Placental epithelial cell (primary cell): ENCODE measurements at places on chromosomes 1 and 21. TPM values are rescaled to one million over a fixed set of nuclear protein-coding genes. Genes with fewer than 3 reads are reported as not detected.

Gene DCST1
- 0.22 TPM in 1 of 2 replicates, not detected in the other for total RNA-seq

Gene KPRP
- total RNA-seq: not detected in 2 replicates

Gene METTL25B
- total RNA-seq: 14.5 and 20.4 TPM in 2 replicates

Gene ZMYND12
- total RNA-seq: 1.8 and 6.3 TPM in 2 replicates

Gene KAZN
- 11.8 and 14.7 TPM in 2 replicates for total RNA-seq

Gene LRRC40
- total RNA-seq: 12.6 and 14.3 TPM in 2 replicates

Gene CD53
- total RNA-seq: not detected in 2 replicates

Gene TRIM45
- 8.9 and 16.9 TPM in 2 replicates for total RNA-seq

Gene GABRD
- total RNA-seq: not detected in 2 replicates

Gene CD247
- not detected in 2 replicates for total RNA-seq

Gene F3
- total RNA-seq: 107 and 306 TPM in 2 replicates

Gene ZNF697
- total RNA-seq: 5.9 and 8.2 TPM in 2 replicates

Gene HRNR
- not detected in 2 replicates for total RNA-seq

Gene CNIH4
- 31.4 and 54.3 TPM in 2 replicates for total RNA-seq

Gene G0S2
- total RNA-seq: 0.43 and 5.1 TPM in 2 replicates

Gene CHRM3
- not detected in 2 replicates for total RNA-seq

Gene KIF26B
- total RNA-seq: 1.4 and 23.6 TPM in 2 replicates

Gene AMY1B
- total RNA-seq: not detected in 2 replicates

Gene CFAP141
- total RNA-seq: not detected in 2 replicates

Gene SNAPIN
- total RNA-seq: 44.8 and 69.8 TPM in 2 replicates

Gene AMPD1
- not detected in 2 replicates for total RNA-seq

Gene SPRR2B
- total RNA-seq: not detected in 2 replicates

Gene CDK18
- 13.0 and 13.8 TPM in 2 replicates for total RNA-seq

Gene HFM1
- 0.22 and 1.2 TPM in 2 replicates for total RNA-seq

Gene ATP1A2
- total RNA-seq: under 0.01 TPM in 1 of 2 replicates, not detected in the other

Gene IL22RA1
- total RNA-seq: 3.7 and 17.3 TPM in 2 replicates

Gene KLF17
- not detected in 2 replicates for total RNA-seq

Gene IL20
- not detected in 2 replicates for total RNA-seq

Gene OR2M2
- total RNA-seq: not detected in 2 replicates

Gene MAP3K7CL
- total RNA-seq: 3.9 and 4.4 TPM in 2 replicates

Gene LCK
- 1.2 and 2.4 TPM in 2 replicates for total RNA-seq

Gene SYT11
- total RNA-seq: 0.39 and 0.54 TPM in 2 replicates

Gene ENAH
- total RNA-seq: 20.8 and 38.4 TPM in 2 replicates

Gene CFHR5
- not detected in 2 replicates for total RNA-seq

Gene HMCN1
- total RNA-seq: 0.39 and 0.54 TPM in 2 replicates

Gene UBL4B
- not detected in 2 replicates for total RNA-seq

Gene TMIGD3
- total RNA-seq: not detected in 2 replicates

Gene TFF3
- not detected in 2 replicates for total RNA-seq

Gene BTBD8
- total RNA-seq: 3.3 and 4.3 TPM in 2 replicates

Gene NUDT4B
- total RNA-seq: 9.4 and 19.0 TPM in 2 replicates

Gene SLC30A2
- 2.2 and 16.9 TPM in 2 replicates for total RNA-seq

Gene NTMT2
- total RNA-seq: not detected in 2 replicates

Gene ADCY10
- total RNA-seq: under 0.01 TPM in 2 replicates

Gene IL24
- total RNA-seq: 0.22 TPM in 1 of 2 replicates, not detected in the other

Gene NTNG1
- total RNA-seq: under 0.01 and 0.33 TPM in 2 replicates

Gene CFAP126
- not detected in 2 replicates for total RNA-seq

Gene TMPRSS3
- total RNA-seq: not detected in 2 replicates

Gene LRRC71
- total RNA-seq: under 0.01 TPM in 1 of 2 replicates, not detected in the other

Gene LMNA
- 709 and 1,013 TPM in 2 replicates for total RNA-seq
